CD4-positive, CD25-positive, alpha-beta regulatory T cell (primary cell): ENCODE measurements at places on chromosomes 1 and 21. TPM values are rescaled to one million over a fixed set of nuclear protein-coding genes. Genes with fewer than 3 reads are reported as not detected.

GREM2 gene
- total RNA-seq: not detected

RNU11 gene
- total RNA-seq: not detected

SPRR1A gene
- total RNA-seq: not detected

BTG3 gene
- total RNA-seq: 137 TPM

PEAR1 gene
- 1.3 TPM for total RNA-seq

LORICRIN gene
- total RNA-seq: not detected

C1orf185 gene
- not detected for total RNA-seq

ANGPTL7 gene
- total RNA-seq: not detected

CELA3B gene
- not detected for total RNA-seq

ATP6V0B gene
- 69.4 TPM for total RNA-seq

VASH2 gene
- total RNA-seq: 1.7 TPM

OR2M3 gene
- total RNA-seq: not detected

EFNA3 gene
- total RNA-seq: 0.52 TPM
